ENCODE measurements at places on chromosomes 5 and 9. TPM values are rescaled to one million over a fixed set of nuclear protein-coding genes. Genes with fewer than 3 reads are reported as not detected.

- DNase-seq = no peak
Measured at GRCh38 chr9:119164716-119165115, 204.5 kb downstream of the BRINP1 start.

DNA sequence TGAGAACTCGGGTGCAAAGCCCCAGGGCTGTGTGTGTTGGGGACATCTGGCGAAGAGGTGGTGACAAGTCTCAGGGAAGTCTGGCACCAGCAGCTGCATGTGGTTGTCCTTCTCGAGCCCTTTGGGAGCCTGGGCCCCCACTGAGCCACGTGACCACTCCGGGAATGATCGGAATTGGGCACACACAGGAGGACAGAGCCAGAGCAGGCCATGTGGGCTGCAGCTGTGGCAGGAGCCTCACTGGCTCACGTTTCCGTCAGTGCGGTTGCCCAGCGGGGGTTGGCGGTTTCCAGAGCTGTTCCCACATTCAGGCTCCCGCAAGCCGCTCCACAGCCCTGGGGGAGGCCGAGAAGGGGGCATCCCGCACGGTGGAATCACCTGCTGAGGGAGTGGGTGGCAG is 6.8 kb upstream of the CEL start:
- no peak for DNase-seq

DNA sequence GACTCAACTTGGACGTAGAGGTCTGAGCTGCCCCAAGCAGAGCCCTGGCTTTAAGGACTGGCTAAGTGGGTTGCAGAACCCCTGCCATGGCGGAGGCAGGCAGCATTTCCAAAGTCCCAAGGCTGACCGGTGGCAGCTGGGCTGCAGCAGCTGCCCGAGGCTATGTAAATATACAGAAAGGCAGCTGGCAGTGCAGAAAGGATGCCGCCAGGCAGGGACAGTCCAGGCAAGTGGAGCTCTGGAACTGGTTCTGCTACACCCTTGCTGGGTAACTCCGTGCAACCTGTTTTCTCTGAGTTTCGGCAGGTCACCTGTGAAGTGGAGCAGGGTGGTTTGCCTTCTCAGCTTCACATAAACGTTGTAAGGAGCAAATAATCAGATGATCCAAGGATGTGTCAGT is 46.0 kb downstream of the SHB start:
- DNase-seq = no peak

DNA sequence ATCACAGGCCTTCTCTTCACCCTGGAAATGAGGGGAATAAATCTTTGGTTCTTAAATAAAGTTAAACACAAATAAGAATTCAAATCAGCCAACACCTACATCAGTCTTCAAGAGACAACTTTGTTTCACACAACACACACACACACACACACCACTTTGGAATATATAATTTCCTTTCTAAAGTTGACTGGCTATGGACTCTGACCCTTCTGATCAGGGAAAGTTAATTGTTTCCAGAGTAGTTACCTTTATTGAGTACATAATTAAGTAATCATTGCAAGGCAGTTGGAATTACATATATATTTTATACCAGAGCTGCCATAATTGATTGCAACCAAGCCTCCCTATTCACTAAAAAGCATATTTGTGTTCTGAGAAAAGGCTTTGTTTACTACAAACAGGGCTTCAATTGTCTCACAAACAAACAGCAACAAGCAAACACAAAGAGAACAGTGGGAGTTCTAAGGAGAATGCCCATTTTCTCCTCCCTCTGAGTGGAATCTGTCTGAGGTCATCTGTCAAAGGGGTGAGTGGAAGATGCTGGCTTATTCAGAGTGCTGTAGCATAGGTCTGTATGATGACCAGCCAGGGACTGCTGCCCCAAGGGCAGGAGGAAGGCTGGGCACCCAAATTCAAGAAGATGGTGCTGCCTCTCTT is 136.6 kb downstream of the SEMA6A start:
- no peak for DNase-seq

DNA sequence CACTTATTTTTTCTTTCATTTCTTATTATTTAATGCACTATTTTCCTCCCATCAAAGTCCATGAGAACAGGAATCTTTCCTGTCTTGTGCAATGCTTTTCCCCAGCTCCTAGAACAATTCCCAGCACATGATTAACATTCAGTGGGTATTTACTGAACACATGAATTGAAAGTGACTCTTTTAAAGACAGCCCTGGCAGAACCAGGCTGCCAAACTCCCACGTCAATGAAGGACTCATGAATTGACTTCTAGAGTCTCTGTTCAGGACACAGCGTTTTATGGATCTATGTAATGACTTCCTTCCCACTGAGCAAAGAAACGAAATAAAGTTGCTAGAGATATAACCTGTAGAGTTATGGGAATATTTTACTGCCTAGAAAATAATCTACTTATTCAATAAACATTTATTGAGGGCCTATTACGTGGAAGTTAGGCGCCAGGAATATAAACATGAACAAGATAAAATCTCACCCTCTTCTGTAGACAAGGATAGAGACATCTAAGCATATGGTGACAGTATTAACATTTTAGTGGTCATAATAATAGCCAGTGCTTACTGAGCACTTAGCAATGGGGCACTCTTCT is 485.9 kb upstream of the KLF4 start:
- no peak for DNase-seq

DNA sequence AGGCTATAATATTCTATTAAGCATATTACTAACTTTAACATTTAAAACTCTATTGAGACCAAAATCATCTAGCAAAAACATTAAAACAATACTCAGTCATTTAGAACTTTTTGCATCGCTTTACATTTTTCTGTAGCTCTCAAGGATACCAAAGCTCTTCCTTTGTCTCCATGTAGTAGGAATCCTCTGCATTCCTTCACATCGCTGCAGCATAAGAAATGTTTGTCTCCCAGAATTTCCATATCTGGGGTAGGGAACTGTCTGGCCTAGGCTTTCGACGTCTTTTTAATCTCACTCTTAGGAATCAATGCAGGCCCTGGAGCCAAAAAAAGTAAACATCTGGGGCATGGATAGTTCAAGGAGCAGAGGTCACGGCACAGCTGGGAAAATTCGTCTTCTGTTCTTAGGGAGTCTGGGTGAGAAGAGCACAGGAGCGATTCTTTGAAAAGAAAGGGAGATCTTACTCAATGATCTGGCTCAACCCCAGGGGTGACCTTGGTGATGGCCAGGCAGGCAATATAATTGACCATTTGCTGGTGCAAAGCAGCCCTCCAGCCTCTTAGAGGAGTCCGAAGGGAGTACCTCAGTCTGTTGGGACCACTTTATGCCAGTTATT is 23.2 kb upstream of the RAI14 start:
- DNase-seq = no peak

DNA sequence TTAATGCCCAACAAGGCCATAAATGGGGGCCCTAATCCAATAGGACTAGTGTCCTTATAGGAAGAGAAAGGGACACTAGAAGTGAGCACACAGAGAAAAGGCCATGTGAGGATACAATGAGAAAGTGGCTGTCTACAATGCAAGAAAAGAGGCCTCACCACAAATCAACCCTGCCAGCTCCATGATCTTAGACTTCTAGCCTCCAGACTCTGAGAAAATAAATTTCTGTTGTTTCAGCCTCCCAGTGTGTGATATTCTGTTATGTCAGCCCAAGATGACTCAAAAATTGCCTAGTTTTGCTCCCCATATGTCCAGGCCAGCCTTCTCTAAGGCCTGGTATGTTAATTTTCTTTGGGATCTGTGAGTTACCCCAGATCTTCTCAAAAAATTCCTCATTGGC is 32.3 kb upstream of the HTR4 start:
- DNase-seq = no peak

DNA sequence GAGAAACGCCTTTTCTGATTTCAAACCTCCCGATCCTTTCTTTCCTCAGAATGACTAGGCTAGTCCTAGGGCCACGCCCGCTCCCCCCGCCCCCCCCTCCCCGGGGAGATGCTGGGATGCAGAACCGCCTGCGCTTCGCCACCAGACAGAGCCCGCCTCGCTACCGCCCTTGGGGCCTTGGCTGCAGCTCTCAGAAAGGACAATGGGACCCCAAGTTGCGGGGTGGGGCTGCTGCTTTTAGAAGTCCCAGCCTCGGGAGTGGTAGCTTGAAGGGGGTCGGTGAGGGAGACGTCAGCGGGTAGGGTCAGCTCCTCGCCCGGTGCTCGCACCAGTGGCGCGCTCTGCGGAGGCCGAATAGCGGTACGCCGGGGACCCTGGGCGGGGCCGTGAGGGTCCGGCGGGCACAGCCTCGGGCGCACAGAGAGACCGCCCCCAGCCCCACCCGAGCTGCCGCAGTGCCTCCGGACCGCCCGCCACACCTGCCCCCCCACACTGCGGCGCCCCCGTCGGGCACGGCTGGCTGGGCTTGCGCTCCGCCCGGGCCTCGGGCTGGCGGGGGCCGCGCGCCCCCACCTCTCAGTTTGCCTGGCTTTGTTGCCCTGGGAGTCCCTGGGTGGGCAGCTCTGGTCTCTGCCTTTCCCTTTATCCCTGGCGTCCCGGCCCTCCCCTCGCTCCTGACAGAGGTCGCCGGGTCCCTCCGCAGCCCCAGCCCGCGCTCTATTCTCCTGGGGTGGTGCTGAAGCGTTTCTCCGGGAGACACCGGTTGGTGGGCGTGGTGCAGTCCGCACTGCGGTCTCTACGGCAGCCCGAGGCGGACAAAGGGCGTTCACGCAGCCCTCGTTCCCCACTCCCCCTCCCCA is 1.2 kb downstream of the MAP1B start:
- no peak for DNase-seq

DNA sequence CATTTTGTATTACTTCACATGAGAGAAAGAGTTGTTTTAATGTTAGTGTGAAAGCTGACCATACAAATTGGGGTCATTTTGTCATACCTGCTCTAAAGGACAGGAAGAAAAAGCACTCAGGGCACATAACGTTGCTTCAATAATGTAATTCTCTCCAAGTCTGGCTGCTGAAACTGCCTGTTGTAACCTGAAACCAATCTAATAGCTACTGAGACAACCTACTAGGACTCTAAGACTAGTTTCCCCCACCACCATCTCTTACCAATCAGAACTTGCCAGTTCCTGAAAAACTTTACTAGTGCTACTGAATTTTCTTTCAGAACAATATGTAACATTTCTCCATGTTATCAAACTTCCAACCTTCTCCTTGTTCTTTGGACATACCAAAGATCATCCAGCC is 374.7 kb downstream of the PTPRD start:
- DNase-seq = no peak

GRCh38 chr5:171850324-171850947 is 64.8 kb downstream of the SMIM23 start:
- DNase-seq = peak; percentile 31

GRCh38 chr9:127170652-127171051 is 48.2 kb upstream of the ANGPTL2 start:
- DNase-seq = no peak

DNA sequence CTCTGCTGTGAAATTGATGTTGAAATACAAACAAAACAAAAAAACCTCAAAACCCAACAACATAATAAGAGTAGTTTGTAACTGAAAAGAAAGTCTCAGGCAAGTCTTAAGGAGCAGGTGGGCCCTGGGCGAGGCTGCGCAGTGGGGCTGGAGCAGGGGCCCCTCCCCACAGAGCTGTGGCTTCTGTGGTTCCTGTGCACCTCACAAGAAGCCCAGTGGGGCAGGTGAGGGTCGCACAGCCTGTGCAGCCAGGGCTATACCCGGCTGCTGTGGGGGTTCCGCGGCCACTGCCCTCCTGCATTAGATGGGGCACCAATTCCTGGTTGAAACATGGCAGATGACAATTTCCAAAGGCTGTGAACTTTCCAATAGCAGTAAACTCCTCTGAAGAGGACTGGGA is 75.3 kb downstream of the TRIO start:
- DNase-seq = no peak

DNA sequence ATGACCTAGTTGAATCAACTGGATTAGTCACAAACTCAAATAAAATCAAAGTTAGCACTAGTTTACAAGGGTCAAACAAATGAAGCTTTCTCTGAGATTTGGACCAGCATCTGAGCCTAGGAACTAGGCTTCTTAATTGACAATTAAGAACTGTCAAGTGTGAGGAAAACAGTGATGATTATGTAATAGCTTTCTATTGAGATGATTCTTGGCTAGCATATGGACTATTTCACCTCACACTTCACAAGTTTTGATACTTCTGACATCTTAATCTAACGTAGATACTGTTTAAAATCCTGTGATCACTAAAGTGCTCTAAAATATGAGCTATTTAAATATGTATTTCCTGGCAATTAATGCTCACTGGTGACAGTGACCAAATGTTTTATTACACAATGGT is 542.9 kb downstream of the EFNA5 start:
- DNase-seq = no peak

GRCh38 chr9:88322906-88323566 is 65.2 kb upstream of the SPIN1 start:
- DNase-seq = no peak

DNA sequence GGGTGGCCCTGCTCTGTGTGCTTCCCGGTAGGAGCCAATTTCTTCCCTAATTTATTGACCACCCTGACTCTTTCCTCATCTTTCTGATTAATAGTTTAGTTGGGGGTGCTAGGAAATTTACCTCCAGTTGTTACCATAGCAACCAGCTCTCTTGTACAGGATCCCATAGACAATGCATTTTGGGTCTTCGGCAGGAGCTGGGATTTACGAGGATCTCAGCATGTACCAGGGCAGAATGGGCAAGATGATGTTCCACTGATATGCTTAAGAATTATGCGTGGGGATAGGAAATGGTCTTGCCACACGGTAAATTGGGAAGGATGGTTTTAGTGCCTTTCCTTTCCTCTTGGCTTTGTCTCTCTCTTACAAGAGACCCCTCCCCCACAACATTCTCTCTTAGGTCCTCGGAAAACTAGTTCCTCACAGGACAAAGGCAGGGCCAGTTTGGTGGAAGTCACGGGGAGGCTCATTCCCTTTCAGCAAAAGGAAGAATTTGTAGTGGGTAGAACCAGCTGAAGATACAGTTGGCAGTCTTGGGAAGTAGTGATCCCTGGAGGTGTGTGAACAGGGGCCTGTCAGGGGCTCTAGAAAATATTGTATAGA is 133.4 kb upstream of the SHB start:
- peak; percentile 27 for DNase-seq

GRCh38 chr9:72615931-72616330 is 94.5 kb downstream of the TMC1 start:
- DNase-seq = no peak

GRCh38 chr5:78295035-78295961 is 800 bp upstream of the AP3B1 start:
- no peak for DNase-seq

- no peak for DNase-seq
Measured at GRCh38 chr5:125130591-125130990, 384.2 kb upstream of the ZNF608 start.

GRCh38 chr9:120080849-120081248 is 499.1 kb downstream of the CDK5RAP2 start:
- no peak for DNase-seq

DNA sequence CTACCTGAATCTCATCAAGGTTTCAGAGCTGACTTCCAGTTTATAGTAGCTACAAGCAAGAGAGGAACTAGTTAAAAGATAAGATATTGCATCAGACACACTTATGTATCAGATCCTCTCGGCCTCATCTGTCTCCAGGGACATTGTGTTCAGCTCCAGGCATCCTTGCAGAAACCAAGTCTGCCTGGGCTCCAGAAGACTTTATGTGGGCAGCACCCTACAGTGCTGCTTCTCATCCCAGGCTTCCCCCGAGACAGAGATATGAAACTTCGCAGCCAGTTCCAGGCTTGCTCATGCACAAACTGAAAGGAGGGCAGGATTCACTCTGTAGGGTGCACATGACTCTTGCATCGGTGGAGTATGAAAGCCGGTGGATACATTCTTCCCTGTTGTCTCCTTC is 33.9 kb upstream of the FOXB2 start:
- no peak for DNase-seq

DOCK8 gene
- 18.4 TPM for total RNA-seq

SLC6A19 gene
- not detected for total RNA-seq

DDX4 gene
- not detected for total RNA-seq

CDH10 gene
- total RNA-seq = 0.74 TPM
